ENCODE measurements at places on chromosomes 7 and 10. TPM values are rescaled to one million over a fixed set of nuclear protein-coding genes. Genes with fewer than 3 reads are reported as not detected.

The PDLIM1 gene
- total RNA-seq, result 29.8 TPM

The ELFN1 gene
- not detected for total RNA-seq

The SPDYE5 gene
- not detected for total RNA-seq

The LIPF gene
- not detected for total RNA-seq

The AP5Z1 gene
- 32.8 TPM for total RNA-seq

The EIF3B gene
- 254 TPM for total RNA-seq

The CHAT gene
- total RNA-seq, result not detected

The BTBD16 gene
- not detected for total RNA-seq

The LRRC61 gene
- total RNA-seq, result 10.6 TPM

The TRPV5 gene
- not detected for total RNA-seq
